Ovary (tissue), 10 donors: ENCODE measurements at places on chromosomes 13 and 19. TPM values are rescaled to one million over a fixed set of nuclear protein-coding genes. Genes with fewer than 3 reads are reported as not detected.

GRCh38 chr19:35269438-35270117 lies 816 bp downstream of the USF2 start:
- H3K4me3 ChIP-seq: peak overlapping the region; percentile 73
- DNase-seq: peak; percentile 90
- H3K4me1 ChIP-seq: peaks cover 11% of the 10 kb centered on the region

DNA sequence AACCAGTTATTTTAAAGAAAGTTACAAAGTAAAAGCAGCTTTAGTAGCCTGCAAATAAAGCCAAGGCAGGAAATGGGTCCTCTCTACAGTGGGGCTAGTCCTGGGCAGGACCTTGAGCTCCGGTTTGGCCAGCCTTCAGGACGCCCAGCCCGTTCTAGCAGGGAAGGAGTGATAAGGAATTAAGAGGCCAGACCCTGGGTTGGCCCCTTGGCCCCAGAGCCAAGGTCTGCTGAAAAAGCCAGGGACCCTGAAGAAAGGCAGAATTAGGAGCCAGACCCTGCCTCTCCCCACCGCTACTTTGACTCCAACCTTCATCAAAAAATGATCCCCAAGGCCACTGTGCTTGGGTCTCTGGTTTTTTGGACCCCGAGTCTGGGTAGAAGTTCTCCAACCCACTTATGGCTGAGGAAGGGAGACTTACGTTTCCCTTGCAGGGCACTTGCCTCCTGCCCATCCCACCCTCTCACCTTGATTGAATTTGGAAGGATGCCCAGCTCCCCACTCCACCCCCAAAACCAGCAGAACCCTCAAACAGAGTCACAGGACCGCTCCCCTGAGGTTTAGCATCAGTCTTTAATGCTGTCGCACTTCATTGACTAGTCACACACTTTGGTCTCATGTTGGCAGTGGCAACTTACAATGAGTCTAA lies 3.9 kb downstream of the DNAJB1 start:
- H3K4me3 ChIP-seq: no peak overlapping the region
- DNase-seq: no peak
- H3K27me3 ChIP-seq: no peaks in the 10 kb centered on the region
- no peak overlapping the region for H3K27ac ChIP-seq
- H3K36me3 ChIP-seq: no peaks in the 10 kb centered on the region
- peaks cover 16% of the 10 kb centered on the region for H3K4me1 ChIP-seq

GRCh38 chr13:96415831-96416385 lies 326.0 kb downstream of the HS6ST3 start:
- H3K36me3 ChIP-seq: no peaks in the 10 kb centered on the region
- no peak overlapping the region for H3K4me3 ChIP-seq
- no peaks in the 10 kb centered on the region for H3K4me1 ChIP-seq
- H3K27me3 ChIP-seq: no peaks in the 10 kb centered on the region
- H3K27ac ChIP-seq: no peak overlapping the region

DNA sequence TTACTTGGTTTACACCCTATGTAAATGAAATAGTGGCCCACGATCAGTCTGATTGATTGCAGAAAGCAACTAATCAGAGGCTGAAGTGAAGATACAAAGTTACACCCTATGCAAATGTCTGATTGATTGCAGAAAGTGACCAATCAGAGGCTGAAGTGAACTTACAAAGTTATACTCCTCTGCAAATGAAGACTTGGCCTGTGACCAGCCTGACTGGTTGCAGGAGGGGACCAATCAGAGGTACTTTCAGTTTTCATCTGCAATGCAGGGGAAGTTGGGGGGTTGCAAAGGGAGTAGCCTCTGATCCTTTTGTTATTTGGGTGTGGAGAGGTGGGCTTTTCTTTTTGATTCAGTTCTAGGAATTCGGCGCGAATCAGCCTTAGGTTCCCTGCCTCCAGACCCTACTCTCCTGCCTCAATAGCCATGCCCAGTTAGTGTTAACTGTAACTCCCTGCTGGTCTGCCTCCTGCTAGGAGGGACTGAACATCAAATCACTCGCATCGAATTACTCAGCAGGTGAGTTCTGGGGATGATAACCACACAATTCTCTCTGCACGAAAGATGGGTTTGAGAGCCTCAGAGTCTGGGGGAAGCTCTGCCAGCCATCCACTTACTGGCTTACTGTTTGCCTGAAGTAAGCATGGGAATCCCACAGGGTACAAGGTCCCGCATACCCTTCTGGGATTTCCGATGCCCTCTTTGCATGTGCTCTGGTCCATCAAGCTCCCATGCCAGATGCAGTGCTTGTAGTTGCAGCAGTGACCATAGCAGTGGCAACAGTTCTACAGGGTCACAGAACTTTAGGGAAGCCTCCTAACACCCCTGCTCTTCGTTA lies 7.5 kb downstream of the ARL11 start:
- H3K4me1 ChIP-seq: no peaks in the 10 kb centered on the region
- no peaks in the 10 kb centered on the region for H3K27me3 ChIP-seq
- no peaks in the 10 kb centered on the region for H3K36me3 ChIP-seq
- H3K4me3 ChIP-seq: peak overlapping the region; percentile 16

- no peak for DNase-seq
- no peak overlapping the region for H3K4me3 ChIP-seq
- H3K36me3 ChIP-seq: no peaks in the 10 kb centered on the region
- peaks cover 2% of the 10 kb centered on the region for H3K4me1 ChIP-seq
- no peak overlapping the region for H3K27ac ChIP-seq
- no peaks in the 10 kb centered on the region for H3K27me3 ChIP-seq
Observed at GRCh38 chr13:41586216-41586615, 128.9 kb downstream of the RGCC start.

DNA sequence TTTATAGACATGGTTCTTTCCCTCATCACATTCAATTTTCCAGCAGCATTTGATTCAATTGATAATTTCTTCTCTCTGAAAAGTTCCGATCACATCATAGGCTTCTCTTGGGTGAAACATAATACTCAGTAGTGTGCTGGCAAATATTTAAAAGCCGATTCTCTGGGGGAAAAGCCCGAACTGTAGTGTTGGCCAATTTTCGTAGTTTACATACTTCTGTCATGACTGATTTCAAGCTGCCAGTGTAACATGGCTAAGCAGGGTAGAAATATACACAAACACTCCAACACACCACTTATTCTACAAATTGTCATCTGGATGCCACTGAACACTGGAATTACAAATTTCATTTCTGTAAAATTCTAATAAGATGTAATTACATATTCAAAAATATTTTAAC lies 56.1 kb upstream of the FREM2 start:
- H3K4me3 ChIP-seq: no peak overlapping the region
- H3K4me1 ChIP-seq: no peaks in the 10 kb centered on the region
- no peak overlapping the region for H3K27ac ChIP-seq
- no peaks in the 10 kb centered on the region for H3K27me3 ChIP-seq

DNA sequence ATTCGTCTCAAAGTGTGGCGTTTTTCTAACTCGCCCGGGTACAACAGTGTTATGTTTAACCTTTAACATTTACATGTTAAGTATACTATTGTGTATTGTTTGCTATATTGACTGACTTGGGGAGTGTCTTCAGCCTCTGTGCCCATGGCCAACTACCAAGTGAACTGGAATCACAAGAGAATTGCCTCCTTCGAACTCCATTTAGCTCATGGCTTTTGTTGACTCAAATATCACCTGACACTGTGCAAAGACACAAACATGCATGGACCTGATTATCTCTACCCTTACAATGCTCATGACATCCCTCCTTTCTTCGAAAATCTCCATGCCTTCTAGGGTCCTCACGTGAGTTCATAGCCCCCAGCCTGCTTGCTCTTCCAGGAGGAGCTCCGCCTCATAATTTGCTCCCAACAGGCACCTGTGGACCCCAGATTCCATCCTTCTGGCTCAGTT lies 704 bp downstream of the ZNF814 start:
- no peaks in the 10 kb centered on the region for H3K36me3 ChIP-seq
- H3K27me3 ChIP-seq: no peaks in the 10 kb centered on the region
- peak overlapping the region; percentile 51 for H3K4me3 ChIP-seq
- no peak for DNase-seq

TMEM255B gene
- 10.4 TPM for total RNA-seq

ADM5 gene
- total RNA-seq: 1.3 TPM

LIN7B gene
- total RNA-seq: 8.5 TPM
